HS-27A (cell line): ENCODE measurements at places on chromosomes 12 and 14.

DNA sequence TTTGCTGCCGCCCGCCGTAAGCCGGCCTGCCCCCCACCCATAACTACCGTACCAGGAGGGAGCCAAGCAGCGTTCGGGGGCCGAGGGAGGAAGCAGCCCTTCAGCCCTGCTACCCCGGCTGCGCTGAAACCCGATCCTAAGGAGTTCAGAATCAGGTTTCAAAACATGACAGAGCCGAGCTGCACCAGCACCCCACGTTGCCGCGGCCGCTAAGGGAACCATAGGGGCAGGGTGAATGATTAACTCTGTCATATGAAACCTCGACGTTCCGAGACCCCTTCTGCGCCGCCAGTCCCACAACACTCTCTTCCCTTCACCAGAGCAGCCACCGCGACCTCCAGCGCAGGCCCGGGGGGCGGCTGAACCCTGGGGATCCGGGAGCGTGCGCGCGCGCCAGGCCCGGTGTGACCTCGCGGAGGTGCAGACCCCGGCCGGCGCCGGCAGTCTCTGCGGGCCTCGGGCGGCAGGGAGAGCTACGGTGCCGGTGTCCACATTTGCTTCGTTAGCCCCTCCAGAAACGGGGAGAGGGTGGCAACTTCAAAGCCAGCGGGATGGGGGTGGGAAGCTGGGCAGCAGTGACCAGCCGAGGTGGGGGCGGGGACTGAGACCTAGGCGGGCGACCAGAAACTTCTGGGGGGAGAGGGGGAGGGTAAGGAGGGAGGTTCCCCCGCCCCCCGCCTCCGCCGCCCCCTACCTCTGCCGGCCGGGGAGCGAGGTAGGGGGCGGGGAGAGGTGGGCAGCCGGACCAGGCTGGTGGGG lies 1.6 kb downstream of the SIX4 start:
- no peak for DNase-seq

DNA sequence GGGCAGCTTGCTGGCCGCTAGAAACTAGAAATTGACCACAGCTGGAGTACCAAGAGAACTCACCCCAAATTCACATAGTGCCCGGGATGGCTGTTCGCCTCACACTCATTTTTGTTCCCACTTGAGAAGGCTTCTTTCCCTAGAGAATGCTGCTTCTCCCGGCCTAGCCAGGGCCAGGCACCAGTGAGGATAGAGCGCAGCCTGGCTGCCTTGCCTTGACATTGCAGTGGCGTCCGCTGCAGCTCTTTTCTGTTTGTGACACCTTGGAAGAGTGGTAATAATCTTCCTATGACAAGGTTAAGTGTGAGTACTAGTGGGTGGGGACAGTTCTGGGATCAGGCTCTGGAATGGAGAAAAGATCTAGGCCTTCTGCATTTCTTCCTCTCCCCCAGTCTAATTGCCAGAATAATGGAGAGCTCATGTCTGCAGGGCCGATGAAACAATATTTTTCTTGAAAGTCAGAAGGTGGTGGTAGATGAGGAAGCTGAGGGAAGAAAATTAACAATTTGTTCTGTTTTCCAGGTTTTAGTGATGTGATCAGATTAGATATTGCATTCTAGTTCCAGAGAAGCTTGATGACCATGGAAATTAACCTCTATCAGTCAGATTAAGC lies 3.7 kb downstream of the TMEM253 start:
- peak; percentile 54 for DNase-seq

DNA sequence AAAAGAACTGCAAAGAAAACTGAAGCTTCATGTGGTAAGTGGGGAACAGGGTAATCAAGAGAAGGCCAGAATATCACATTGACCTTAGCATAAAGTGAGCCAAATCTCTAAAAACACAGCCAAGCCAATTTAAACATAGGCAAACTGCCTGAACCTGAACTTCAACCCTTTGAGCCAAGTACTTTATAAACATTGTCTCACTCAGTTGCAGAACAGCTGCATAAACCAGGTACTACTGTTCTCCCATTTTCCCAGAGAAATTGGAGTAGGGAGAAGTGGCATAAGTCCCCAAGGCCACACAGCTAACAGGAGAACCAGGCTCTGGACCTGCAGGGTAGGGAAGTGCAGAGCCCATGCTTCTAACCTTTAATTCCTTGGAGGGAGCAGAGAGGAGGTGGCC lies 30.4 kb upstream of the FKBP4 start:
- no peak for DNase-seq

GRCh38 chr12:63103494-63104131 lies 47.4 kb downstream of the AVPR1A start:
- DNase-seq, result no peak

DNA sequence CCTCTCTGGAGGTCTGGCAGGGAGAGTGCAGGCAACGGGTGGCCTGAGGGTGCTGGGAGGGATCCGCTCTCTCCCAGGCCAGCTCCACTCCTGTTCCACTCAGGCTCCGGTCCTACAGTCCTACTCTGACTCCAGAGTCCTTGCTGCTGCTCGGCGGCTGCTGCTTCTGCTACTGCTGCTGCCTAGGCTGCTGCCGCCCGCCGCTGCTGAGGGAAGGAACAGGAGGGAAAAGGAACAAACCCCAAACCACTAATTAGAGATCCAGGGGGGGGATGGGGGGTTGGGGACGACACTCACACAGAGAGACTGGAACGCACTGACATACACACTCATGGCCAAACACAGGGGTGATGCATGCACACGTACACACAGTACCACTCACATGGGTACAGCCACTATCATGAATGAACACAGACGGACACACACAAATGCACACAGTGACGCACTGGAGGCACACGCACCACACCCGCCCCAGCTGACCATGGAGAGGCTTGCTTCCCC lies at the start of gene SP7:
TSS of gene SP7 (minus strand) at position 174 of the 501 bp plus-strand sequence. CDS start 708 bp downstream, outside the sequence.
- no peak for DNase-seq

- DNase-seq, result peak; percentile 29
Observed at GRCh38 chr12:66823857-66824570, 145.1 kb upstream of the GRIP1 start.

DNA sequence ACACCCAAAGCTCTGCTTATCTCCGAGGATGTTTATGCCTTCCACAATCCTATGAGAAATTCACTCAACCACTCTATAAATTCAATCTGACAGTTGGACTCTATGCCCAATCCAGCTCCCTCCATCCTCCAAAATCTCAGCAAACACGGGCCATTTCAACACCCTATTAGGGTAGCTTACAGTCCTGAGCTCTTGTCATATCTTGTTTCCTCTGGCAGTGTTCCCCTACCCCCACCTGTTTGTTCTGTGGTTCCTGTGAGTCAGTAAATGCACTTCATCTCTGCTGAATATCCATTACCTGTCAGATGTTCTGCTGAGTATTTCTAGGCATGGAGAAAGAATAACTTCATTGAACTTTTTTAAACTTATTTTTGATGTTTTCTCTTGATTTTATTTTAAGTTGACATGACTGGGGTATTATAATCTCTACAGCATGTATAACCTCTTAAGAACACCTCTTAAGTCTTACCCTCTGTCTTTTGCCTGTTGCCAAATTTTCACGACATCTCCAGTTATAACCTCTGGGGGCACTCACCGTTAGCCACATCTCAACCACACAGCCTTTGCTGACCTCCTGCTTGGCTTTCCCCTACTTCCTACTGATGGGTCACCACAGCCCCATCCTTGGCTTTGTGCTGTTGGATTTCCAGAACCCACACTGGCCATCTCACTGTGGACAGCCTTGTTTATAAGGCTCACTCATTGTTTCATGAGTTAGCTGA lies 317.0 kb upstream of the TMPO start:
- DNase-seq, result no peak

- DNase-seq, result no peak
Observed at GRCh38 chr14:81265636-81266169, 44.9 kb upstream of the GTF2A1 start.

DNA sequence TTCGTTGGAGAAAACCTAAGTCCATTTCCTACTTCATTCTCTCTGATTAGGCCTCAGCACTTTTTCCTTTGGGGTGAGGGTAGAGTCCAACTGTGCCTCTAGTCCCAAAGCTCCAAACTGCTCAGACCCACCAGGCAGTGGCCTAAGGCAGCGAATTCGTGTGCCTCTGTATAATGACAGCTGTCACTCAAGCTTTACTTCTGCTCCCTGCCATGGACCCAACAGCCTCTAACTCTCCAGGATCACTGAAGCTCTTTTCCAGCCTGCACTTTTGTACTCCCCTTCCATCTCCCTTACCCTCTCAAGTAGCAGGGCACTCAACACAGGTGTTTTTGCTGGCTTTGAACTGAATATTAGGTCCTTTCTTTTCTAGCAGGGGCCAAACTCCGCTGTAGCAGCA lies 14.8 kb upstream of the OR6S1 start:
- no peak for DNase-seq

GRCh38 chr14:24408764-24409163 lies 10.0 kb downstream of the NYNRIN start:
- no peak for DNase-seq

- no peak for DNase-seq
Observed at GRCh38 chr12:44904321-44904720, 28.2 kb upstream of the NELL2 start.

- no peak for DNase-seq
Observed at GRCh38 chr14:102654298-102654697, 61.8 kb downstream of the RCOR1 start.

DNA sequence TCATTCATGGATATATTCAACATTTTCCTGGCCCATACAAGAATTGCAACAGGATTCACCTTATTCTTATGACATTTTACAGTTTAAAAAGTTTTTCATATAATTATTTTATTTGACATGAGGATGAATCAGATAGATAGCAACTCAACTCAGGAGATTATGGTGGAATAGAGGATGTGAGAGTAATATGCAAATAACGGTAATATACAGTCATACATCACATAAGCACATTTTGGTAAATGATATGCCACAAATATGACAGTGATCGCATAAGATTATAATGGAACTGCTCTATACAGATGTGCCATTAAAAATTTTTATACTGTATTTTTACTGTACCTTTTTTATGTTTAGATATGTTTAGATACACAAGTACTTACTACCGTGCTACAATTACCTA lies 24.1 kb upstream of the CRADD start:
- DNase-seq, result no peak

GRCh38 chr14:92963301-92964123 lies 40.6 kb downstream of the CHGA start:
- DNase-seq, result no peak

DNA sequence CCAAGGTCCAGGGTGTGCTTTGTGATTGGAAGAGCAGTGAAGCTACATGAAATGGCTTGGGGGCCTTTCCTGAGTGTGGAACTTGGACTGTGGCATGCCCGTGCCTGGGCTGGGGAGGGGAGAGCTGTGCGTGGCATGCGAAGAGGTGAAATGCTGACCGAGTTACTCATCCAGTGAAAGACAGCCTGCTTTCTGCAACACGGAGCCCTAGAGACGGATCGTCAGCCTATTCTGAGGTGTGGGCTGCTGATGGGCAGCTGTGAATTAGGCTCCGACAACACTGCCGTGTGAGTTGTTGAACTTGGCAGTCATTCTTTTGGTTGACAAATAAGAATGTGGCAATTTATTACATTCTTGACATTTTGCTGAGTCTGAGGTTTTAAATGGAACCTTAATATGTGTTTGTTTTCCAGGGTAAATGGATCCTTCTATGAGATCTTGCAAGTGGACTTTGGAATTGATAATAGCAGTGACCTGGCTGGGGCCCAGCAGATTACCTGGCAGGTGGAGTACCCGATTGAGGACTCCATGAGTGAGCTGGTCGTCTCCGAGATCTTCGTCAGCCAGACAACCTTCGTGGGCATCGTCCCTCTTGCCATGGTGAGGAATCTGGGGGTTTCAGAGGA lies 453.9 kb downstream of the AACS start:
- DNase-seq, result no peak

GRCh38 chr14:58238252-58239243 lies 6.1 kb upstream of the PSMA3 start:
- DNase-seq, result no peak

DNA sequence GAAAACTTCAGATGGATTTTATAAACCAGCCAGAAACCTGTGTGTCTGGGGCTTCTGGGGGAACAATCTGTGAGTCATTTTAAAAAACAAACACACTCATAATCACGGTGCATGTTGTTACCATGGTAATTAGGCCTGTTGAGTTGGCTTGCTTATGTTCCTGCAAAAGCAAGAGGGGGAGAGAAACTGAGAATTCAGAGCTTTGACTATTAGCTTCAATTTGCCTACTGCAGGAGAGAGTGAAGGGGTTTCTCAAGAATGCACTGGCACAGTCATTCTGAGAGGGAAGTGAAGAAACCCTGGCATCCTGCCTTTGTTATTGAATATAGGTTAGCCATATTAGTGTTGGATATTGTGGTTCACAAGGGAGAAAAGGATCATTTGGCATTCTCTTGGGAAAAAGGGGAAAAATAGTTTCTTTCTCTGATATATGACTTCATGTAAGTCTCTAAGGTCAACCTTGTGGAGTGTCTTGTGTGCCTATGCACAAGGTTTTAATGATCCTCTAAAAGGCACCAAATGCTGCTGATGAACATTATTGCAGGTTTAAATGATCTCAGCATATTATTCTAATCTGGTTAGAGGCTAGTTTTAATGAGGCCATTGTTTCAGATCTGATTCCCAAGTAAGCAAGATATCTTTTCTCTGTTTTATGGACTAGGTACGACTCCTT lies 12.9 kb downstream of the GNG2 start:
- DNase-seq, result no peak

- DNase-seq, result no peak
Observed at GRCh38 chr12:112906712-112907414, at the start of gene OAS1. Gene OAS1 (plus strand): TSS chr12:112906962. CDS start chr12:112907040, 78 bp downstream.

DNA sequence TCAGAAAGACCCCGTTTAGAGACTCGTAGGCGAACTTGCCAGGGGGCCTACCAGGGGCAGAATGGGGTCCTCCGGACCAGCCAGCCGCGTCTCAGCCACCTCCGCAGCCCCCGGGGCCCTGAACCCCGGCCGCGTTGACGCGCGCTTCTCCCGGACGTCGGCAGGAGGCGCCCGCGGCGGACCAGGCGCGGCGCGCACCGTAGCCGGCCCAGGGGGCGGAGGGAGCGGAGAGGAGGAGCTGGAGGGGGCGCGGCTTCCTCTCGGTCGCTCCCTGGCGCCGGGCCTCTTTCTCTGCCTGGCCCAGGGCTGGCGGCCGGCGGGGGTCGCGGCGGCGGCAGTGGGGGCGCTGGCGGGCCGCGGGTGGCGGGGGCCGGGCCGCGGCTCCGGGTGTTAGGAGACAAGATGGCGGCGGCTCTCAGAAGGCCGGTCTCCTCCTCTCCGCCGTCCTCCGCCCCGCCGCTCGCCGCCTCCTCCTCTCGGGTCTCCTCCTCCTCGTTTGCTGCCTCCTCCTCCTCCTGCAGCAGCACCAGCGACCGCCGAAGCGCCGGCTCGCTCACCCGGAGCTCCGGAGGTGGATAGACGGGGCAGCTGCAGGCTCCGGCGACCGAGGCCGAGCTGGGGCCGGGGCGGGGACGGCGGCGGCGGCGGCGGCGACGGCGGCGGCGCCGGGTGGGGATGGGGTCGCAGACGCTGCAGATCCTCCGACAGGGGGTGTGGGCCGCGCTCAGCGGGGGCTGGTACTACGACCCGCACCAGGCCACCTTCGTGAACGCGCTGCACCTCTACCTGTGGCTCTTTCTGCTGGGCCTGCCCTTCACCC lies at the start of gene PCNX1:
TSS of gene PCNX1 (plus strand) at position 284 of the 820 bp plus-strand sequence. CDS start at position 676, 392 bp downstream.
- peak; percentile 35 for DNase-seq

GRCh38 chr14:96117101-96117897 lies 78.1 kb downstream of the C14orf132 start:
- no peak for DNase-seq

GRCh38 chr12:102021540-102022246 lies 40.1 kb downstream of the WASHC3 start:
- no peak for DNase-seq
